ENCODE measurements at places on chromosomes 2 and 18. TPM values are rescaled to one million over a fixed set of nuclear protein-coding genes. Genes with fewer than 3 reads are reported as not detected.
A peak's percentile ranks its signal among the peaks of the same experiment; 100 is the strongest.

CCL20 gene
- 10.2 TPM for total RNA-seq

OR6B2 gene
- total RNA-seq = not detected

MERTK gene
- 13.7 TPM for total RNA-seq

CLK1 gene
- total RNA-seq = 62.0 TPM

UCN gene
- 0.52 TPM for total RNA-seq

AQP4 gene
- total RNA-seq = 0.63 TPM

TMEM200C gene
- total RNA-seq = 0.06 TPM

RAD51AP2 gene
- not detected for total RNA-seq

DNA sequence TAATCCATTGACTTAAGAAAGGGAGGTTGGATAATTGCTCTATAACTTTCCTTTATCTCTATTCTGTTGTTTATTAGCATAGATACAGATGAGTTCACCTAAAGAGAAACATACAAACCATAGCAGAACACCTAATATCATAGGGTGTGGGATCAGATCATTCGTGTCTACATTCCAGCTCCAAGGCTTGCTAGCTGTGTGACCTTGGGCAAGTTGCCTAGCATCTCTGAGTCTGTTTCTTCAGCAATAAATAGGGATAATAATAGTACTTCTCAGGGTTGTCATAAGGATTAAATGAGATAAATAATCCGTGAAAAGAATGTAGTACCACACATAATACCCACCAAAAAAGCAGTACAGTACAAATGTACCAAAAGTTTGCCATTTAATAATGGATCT, 126.2 kb downstream of the PLB1 start:
- DNase-seq = no peak

DNA sequence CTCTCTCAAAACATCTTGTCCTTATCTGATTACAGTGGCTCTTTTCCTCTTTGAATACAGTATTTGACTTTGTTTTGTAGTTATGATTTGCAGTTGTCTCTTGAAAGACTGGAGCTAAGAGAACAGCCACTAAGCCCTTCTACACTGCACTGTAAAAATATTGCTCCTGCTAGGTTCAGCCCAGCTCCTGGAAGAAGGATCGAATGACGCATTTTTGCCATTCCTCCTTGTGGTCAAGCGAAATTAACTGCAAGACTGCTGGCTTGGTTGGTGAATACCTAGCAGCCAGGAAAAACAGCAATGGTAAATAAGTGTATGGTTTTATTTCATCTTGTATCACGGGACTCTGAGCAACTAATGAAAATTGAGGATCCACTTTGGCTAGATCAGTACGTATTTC, 407.8 kb upstream of the CDH2 start:
- DNase-seq = no peak

DNA sequence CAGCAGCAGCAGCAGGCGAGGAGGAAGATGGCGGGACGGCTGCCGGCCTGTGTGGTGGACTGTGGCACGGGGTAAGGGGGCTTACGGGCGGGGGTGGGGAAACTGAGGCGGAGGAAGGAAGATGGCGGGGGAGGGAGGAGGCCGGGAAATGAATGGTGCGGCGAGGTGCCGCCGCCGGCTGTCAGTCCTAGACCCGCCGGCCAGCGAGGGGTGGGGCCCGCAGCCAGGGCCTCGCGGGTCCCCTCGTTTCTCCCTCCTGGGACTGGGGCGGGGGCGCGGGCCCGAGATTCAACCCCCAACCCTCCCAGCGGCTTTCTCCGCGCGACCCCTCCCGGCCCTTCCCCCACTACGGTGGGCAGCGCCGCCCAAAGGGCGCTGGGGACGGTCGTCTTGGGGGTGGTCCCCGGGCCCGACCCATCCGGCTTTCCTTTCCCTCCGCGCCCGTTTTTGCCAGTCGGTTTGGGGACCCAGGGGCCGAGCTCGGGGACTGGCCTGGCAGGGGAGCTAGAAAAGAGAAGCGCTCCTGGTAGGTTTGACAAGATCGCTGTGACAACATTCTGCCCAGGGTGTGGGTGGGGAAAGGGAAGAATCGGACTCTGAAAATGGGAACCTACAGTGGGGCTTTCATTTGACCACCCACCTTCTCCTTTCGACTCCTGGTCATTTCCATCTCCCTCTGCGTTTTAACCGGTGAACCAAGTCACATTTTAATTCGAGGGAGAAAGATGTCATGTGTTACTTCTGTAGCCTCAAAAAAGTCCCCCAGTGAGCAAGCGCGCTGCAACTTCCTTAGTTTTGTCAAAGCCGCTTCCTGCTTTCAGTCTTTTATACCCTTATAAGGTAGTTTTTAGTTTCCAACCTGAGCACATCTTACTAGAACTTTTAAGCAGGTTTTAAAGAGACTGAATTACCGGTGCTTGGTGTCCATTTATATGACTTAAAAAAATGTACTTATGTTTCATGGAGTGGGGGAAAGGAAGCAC, 655 bp downstream of the ACTR3 start:
- DNase-seq = peak; percentile 76

GRCh38 chr2:120567128-120567527, 168.5 kb upstream of the GLI2 start:
- no peak for DNase-seq

- DNase-seq = no peak
These were observed 65.3 kb downstream of the HAUS1 start for GRCh38 chr18:46169464-46169941.

GRCh38 chr2:55400332-55400731, 19.3 kb downstream of the CCDC88A start:
- DNase-seq = no peak

DNA sequence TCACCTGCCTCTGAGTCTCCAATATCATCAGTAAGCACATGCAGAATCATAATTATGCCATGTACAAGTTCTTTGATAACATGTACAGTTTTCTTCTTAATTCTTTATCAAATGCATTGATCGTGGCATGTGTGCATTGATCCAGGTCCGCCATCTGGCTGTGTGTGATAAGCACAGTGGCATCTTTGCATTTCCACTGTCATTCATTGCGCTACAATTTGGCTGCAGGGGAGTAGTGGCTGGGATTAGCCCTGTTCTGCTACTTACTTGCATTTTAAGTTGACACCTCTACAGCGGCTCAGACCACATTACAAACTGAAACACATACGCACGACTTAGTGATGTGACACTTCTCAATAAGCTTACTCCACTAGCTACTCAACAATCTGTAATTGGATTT, 83.6 kb upstream of the OTX1 start:
- DNase-seq = no peak

DNA sequence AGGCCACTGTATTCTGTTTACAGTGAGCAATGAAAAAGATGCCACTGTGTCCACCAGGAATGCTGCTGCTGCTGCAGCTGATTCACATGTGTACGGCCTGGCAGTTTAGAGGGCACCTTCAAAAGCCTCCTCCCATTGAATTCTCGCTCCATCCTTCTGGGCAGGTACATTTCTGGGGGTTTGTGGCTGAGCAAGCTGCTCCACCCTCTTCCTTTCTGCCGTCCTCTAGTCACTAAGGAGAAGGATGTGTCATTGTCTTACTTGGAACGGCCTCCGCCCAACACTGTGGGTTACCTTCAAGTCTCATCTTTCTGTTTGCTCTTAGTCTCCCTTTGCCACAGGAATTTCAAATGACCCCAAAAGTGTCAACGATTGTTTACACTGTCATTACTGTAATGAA, 182.0 kb downstream of the ZBTB7C start:
- DNase-seq = no peak

GRCh38 chr18:37684590-37684989, 119.0 kb upstream of the CELF4 start:
- no peak for DNase-seq

DNA sequence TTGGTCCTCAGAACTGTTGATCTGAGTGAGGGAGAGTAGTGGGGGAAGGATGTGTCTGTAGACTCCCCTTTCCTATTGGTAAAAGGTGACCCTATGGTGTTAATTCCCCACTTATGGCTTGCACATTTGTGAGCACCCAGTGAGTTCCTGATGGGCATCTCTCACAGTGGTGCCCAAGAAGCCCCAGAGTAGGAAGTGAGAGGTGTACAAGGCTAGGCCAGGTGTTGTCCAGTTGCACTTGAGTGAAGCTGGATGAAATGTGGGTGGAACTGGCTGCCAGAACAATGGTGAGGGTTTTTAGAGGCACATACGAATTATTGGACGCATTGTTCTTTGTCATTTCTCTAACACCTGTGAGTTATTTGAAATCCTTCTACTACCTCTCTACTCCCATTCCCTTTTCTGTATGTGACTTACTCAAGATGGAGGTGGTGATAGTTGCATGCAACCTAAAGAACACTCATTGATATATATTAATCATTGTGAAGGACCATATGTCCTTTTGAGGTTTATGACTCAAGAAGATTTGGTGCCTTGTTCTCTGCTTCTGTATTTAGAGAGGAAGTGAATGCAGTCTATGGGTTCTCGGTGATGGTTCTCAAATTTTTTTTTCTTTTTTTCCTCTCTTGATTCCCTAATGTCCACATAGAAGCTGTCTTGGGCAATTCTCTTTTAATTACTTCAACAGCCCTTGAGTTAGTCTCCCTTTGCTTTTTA, 162.7 kb downstream of the FSHR start:
- DNase-seq = no peak

GRCh38 chr18:45157576-45157975, 457.7 kb upstream of the SLC14A2 start:
- no peak for DNase-seq

GRCh38 chr2:231146665-231147064, 21.8 kb upstream of the HTR2B start:
- no peak for DNase-seq

DNA sequence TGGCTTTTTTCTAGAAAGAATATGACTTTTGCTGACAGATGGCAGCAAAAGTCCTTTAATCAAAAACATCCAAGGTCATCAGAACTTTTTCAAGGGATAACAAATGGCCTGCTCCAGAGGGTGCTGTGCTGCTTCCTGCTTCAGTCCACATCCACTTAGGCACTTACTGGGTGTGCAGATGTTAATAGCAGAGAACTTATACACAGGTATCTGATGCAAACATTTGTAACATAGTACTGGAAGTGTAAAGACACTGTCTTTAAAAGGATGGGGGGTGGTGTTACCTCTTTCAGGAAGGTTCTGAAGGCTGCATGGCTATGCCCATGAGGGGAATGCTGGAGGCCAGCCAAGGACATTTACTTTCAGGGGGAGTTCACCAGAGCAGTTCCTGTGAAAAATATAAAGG, 5.5 kb downstream of the HOXD8 start:
- no peak for DNase-seq

DNA sequence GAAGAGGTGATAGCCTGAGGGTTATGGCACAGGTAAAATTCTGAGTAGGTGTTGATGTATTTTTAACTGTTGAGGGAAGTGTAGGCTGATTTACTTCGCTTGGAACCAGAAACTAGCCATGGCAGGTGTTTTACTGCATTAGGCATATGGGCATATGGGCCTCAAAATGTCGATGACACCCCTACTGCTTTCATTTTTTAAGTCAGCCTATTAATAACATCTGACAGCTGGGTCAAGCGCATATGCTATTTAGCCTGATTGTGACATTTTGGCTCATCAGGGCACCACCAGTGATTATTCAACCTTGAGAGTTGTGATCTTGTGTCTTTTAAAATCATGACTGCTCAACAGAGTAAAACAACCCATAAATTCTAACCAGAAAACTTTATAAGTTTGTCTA, 1396.9 kb upstream of the NXPH2 start:
- DNase-seq = no peak

- DNase-seq = peak; percentile 69
These were observed 73.0 kb downstream of the COMMD1 start for GRCh38 chr2:61978522-61978921.

DNA sequence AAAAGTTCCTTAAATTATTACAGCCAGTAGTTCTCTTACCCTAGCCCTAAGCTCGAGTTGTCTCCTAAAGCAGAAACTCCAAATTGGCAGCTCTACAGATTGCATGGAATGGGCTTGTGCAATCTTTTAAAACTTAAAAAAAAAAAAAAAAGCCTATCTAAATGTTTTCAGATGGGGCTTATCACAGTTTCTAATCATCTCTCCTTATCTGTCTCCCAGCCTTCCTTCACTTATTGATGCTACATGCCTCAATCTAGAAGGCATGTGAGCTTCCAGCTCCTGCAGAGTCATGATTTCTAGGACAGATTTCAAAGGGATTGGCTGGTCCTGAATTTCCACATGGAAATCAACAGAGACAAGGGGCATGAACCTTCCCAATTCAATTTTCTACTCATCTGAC, 33.1 kb upstream of the PELI1 start:
- DNase-seq = no peak

DNA sequence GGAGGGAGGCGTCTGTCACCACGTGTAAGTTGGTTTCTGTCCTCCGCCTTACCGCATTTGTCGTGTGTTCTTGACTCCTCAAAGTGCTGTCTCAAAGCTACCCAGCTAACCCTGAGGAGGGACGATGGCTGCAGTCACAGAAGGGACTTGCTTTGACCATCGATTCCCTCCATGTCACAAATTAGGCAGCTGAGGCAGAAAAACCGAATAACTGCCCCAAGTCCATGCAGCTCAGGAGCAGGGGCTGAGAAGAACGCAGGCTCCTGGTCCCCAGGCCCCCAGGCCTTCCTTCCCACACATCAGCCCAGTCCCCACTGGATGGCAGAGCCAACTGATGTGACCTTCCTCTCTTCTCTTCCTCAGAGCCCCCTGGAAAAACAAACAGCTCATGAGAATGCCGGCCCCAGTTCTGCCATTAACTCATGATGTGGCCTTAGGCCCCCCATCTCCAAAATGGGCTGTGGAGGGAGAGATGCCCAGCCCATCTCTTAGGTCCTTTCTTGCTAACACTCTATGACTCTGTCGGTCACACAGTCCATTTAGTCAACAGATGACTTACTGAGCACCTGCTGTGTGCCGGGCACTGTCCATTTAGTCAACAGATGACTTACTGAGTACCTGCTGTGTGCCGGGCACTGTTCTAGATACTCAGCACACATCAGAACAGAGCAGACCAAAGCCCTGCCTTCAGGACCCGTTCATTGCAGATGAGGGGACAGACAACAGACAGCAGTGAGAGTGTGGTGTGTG, 19.6 kb downstream of the MTERF4 start:
- no peak for DNase-seq

GRCh38 chr2:47655563-47655880, 127.4 kb upstream of the MSH6 start:
- no peak for DNase-seq

DNA sequence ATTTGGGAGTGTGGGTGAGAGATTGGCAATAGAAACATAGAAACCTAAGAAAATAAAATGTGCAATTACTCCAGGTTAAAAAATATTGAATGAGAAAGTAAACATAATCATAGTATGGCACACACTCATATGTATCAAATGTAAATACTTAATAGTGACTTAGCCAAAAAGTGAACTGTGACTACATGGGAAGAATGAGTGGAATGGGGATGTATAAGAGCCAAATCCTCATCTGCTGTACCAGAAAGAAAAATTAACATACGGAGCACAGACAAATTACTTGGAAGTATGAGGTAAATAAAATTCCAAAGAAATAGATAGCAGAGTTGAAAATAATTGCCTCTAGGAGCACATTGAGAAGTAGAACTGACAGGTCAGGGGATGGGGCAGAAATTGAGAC, 4.0 kb downstream of the FLACC1 start:
- no peak for DNase-seq

GRCh38 chr18:6593142-6593885, 136.2 kb upstream of the ARHGAP28 start:
- DNase-seq = no peak

GRCh38 chr2:170679607-170680079, 35.5 kb upstream of the SP5 start:
- DNase-seq = peak; percentile 29

All from mucosa of descending colon (tissue), 3 donors.